ENCODE measurements at places on chromosomes 6 and 20.

DNA sequence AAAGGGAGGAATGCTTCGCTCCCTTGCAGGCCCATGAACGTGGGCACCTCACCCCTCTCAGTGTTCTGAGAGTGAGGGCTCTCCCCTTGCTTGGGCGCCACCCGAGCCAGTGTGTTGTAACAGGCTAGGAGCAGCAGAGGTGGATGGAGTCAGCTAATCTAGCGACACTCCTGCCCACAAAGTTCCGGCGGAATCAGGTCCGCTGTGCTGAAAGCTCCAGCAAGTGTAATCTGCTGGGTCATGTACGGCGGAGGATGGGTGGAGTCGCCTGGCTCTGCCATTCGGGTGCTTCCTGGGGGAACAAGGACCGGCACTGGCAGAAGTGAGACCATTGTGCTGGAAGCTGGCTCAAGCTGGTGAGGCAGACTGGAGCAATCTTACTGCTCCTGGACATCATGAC is 1310.1 kb downstream of the EPHA7 start:
- DNase-seq = no peak

- DNase-seq = peak; percentile 99
These were observed 23.2 kb upstream of the FAM50B start for GRCh38 chr6:3825851-3826581.

DNA sequence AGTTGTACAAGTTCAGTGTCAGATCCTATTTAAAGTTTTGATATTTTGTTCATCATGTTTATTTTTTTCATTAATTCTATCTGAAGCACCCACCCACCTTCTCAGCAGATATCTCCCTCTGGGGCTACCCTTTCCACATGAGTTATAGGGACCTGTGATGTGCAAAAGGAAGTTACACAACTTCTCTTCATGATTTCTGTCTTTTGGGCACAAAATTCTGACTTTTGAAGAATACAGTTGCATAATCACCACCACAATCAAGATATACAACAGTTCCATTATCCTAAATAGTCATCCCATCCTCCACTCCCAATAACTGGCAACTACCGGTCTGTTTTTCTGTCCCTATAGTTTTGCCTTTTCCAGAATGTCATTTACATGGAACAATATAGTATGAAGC is 13.8 kb upstream of the FUCA2 start:
- no peak for DNase-seq

DNA sequence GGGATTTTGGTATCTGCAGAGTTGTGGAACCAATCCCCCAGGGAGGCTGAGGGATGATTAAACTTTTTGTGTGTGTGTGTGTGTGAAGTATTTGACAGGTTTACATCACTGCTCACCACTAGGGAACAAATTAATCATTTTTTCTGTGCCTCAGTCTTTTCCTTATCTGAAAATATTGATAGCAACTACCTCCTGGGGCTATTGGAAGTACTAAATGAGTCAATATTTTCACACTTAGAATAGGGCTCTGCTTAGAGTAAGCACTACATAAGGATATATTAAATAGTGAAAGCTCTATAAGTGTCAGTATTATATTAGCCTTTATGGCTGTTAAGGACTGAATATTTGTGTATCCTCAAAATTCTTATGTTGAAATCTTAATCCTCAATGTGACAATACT is 155.2 kb upstream of the UST start:
- DNase-seq = no peak

DNA sequence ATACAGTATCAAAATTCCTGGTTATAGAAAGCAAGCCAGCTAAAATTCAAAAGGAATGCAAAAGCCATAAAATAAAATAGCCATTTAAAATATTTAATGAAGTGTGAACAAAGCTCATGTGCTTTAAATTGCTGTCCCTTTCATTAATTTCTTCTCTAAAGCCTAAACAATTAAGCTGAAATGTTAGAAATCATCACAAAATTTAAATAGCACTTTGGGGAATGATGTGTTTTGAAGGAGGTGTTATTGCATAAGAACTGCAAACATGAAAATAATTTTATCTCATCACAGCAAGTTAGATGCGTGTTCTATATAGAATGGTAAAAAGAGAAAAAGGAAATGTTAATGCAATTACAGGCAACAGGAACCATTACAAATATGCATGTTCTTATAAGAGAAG is 111.0 kb downstream of the RIMS1 start:
- DNase-seq = no peak

DNA sequence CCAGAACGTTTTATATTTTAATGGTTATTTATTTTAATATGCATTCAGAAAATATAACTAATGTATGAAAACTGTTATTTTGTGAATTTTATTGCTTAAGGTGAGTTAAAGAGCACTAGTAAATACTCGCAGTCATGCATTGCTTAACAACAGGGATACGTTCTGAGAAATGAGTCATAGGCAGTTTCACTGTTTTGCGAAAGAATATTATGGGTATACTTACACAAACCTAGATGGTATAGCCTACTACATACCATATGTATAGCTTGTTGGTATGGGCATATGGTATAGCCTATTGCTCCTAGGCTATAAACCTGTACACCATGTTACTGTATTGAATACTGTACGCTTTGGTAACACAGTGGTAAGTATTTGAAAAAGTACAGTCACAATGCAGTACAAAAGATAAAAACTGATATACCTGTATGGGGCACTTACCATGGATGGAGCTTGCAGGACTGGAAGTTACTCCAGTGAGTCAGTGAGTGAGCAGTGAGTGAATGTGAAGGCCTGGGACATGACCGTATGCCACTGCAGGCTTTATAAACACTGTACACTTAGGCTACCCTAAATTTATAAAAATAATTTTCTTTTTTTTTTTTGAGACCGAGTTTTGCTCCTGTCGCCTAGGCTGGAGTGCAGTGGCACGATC is 38.5 kb downstream of the ARFGEF2 start:
- DNase-seq = no peak

GRCh38 chr6:41408982-41409381 is 73.6 kb downstream of the NCR2 start:
- DNase-seq = no peak

DNA sequence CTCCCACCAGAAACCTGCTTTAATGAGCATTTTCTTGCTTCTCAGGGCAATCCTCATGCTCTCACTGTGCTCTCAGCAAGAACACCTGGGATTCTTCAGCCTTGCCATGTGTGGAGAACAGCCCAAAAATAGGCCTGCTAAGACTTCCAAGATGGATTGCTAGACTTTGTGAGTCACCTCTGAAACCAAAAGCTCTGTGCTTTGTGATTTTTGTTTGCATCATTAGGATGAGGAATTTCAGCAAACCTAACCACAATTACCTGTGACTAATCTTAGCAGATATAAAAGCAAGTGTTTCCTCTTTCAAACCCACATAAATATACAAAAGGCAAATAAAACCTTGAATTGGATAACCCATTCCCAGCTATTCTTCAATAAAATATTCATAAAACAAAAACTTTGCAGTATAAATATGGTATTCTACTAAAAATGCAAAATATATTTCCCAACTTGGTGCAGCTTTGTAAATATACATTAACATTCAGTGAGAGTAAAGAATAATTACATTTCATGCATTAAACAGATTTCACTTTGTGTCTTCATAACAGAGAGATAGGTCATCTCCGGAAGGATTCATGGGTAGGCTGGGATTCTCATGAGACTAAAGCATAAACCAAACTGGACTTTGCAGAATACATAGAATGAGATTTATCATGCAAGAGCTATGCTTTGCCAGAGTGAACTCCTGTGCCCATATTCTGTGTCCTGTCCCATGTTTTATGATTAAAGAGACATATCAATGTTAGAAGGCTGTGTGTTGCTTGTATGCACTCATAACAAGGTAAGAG is 33.5 kb downstream of the TPBG start:
- DNase-seq = peak; percentile 91

- peak; percentile 68 for DNase-seq
These were observed 28.1 kb upstream of the EEF1E1 start for GRCh38 chr6:8130399-8130798.

DNA sequence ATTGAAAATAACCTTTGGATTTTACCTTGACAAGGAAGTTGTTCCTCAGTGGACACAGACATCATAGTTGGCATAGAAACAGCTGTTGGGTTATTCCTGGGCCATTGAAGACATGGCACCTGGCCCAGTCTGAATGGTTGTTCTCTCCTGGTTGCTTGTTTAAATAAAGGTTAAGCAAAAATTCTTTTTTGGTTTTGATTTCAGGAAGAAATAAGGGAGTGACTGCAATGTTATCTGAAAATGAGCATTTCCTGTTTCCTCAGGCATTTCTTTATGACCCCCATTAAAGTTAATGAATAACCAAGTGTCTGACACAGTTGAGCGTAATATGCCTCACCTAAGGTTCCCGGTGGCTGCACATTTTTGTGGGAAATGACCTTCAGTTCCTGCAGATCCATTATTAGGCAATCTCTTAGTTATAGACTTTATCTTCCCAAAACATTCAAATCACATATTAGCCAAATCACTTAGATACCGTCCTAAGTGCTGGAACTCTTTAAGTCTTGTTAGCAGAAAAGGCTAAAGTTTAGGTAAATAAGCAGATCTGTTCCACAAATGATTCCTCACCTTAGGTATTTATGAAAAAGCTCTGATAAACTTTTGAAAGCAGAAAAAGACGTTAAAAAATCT is 648.7 kb upstream of the FLRT3 start:
- DNase-seq = no peak

DNA sequence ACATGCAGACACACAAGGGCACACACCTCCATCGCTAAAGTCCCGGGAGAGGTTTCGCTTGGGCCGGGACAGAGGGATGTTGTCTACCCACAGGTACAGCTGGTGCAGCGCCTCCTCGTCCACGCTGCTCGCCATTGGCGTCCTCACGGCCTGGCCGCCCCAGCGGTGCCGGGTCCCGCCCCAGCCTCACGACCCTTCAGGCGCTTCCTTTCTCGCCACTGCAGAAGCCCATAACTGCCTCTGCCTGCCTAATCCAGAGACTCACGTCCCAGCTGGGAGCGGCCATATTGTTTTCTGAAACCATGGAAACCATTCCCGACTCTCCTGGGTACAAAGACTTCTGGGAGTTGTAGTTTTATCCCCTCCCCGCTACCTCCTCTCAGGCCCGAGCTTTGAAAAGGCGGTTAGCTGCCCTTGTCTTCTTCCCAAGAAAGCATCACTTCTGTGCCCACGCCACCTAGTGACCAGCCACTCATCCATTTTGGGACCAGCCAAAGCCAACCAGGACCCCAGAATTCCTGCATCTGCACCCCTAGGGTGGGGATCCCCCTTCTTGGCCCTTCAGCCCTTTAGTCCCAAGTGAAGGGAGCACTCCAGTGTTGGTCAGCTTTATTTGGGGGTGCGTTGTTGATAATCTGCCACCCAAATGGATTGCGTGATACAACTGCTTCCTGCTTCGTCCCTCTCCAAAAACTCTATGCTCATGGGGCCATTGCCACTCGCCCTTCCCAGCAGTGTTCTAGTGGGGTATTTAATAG is at the start of gene SPEF1:
Gene SPEF1 (minus strand): TSS at position 296 of the 758 bp plus-strand sequence. CDS start 161 bp downstream, at position 135.
- DNase-seq = peak; percentile 92

DNA sequence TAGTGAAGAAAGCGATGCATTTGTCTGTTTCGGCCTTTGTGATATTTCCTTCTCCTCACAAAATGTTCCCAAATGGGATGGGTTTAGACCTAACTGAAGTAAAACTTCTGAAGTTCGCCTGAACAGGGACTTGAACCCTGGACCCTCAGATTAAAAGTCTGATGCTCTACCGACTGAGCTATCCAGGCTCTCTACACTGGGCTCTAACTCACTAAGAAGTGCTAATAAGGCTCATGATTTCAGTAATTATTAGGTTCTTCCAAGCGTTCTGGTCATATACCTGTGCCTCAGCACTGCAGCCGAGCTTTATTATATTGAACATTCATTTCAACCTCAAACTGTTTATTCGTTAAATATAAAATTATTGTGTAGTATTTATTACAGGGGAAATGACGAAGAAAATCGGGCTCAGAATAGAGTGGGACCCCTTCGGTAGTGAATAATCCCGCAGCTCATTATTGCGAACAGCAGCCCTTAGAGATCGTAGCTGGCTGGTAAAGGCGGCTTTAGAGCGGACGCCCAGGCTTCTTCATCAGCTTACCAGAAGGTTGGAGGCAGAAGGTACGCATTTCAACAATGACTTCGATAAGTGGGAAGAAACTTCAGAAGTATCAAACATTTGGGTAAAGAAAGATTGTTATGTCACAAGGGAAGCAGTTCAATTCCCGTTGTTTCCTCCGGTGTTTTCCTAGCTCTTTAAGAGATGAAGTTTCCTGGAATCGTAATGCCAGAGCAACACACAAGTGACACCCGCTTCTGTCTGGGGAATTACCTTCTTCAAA is 119.0 kb upstream of the ZNF184 start:
- DNase-seq = no peak

Data from AG10803 (cell line).